ENCODE measurements at places on chromosomes 5 and 9. TPM values are rescaled to one million over a fixed set of nuclear protein-coding genes. Genes with fewer than 3 reads are reported as not detected.

The SLC45A2 gene
- 0.19 TPM for total RNA-seq

The F2R gene
- 22.5 TPM for total RNA-seq

The INSL6 gene
- not detected for total RNA-seq

The TTC23L gene
- not detected for total RNA-seq

The RNF183 gene
- not detected for total RNA-seq

The PAEP gene
- not detected for total RNA-seq

The CDC20B gene
- total RNA-seq = not detected

The DDX41 gene
- 185 TPM for total RNA-seq

The ARHGEF37 gene
- total RNA-seq = 0.11 TPM

The ITGA1 gene
- total RNA-seq = 14.8 TPM

The MYORG gene
- 1.2 TPM for total RNA-seq

The FAM78A gene
- 1.7 TPM for total RNA-seq

The CATSPER3 gene
- total RNA-seq = 0.11 TPM

The TMOD1 gene
- total RNA-seq = not detected

The CDH9 gene
- total RNA-seq = not detected

The SFXN1 gene
- total RNA-seq = 181 TPM

The OR2V2 gene
- not detected for total RNA-seq

The APBA1 gene
- total RNA-seq = 3.1 TPM

The PDCD1LG2 gene
- total RNA-seq = 18.3 TPM

The KCNT1 gene
- not detected for total RNA-seq

The LEAP2 gene
- total RNA-seq = 0.77 TPM

The MEGF10 gene
- total RNA-seq = 21.0 TPM

The GOLM1 gene
- 39.0 TPM for total RNA-seq

The TAF11L10 gene
- not detected for total RNA-seq

The PRRX2 gene
- not detected for total RNA-seq

The CAMK2A gene
- 2.1 TPM for total RNA-seq

The RGMB gene
- 105 TPM for total RNA-seq

The NUP155 gene
- total RNA-seq = 47.0 TPM

The MPDZ gene
- 16.9 TPM for total RNA-seq

The BSPRY gene
- total RNA-seq = not detected

The GRIA1 gene
- total RNA-seq = 7.4 TPM

The CTXN3 gene
- not detected for total RNA-seq

The ZFP37 gene
- total RNA-seq = 4.9 TPM

The GABRB2 gene
- 10.5 TPM for total RNA-seq

The SPAAR gene
- total RNA-seq = 0.38 TPM

The KCNIP1 gene
- not detected for total RNA-seq

The LCN2 gene
- not detected for total RNA-seq

The SPTLC1 gene
- 94.8 TPM for total RNA-seq

The ELAVL2 gene
- 4.4 TPM for total RNA-seq

The MEF2C gene
- total RNA-seq = 14.5 TPM

The SNCAIP gene
- not detected for total RNA-seq

The RALGPS1 gene
- total RNA-seq = 0.57 TPM

The SLC6A3 gene
- not detected for total RNA-seq

The PCDHB3 gene
- total RNA-seq = 2.0 TPM

The ARL14EPL gene
- total RNA-seq = 0.40 TPM

The PRR16 gene
- total RNA-seq = 34.1 TPM

Data from LHCN-M2 (cell line).